Colonic mucosa (tissue), 4 donors: ENCODE measurements at places on chromosomes 4 and X. TPM values are rescaled to one million over a fixed set of nuclear protein-coding genes. Genes with fewer than 3 reads are reported as not detected.

PIM2 gene
- 18.8 TPM for total RNA-seq

GABRQ gene
- total RNA-seq, result not detected

RPL34 gene
- total RNA-seq, result 1,046 TPM

GAGE12H gene
- not detected for total RNA-seq

MAGEB6 gene
- total RNA-seq, result not detected

ASB9 gene
- 1.8 TPM for total RNA-seq

TLR10 gene
- 0.24 TPM for total RNA-seq

TKTL2 gene
- not detected for total RNA-seq

GRCh38 chrX:68420559-68420958 lies 12.7 kb downstream of the OPHN1 start:
- no peaks in the 10 kb centered on the region for H3K36me3 ChIP-seq
- no peak overlapping the region for H3K4me3 ChIP-seq
- no peaks in the 10 kb centered on the region for H3K4me1 ChIP-seq
- H3K27me3 ChIP-seq, result no peaks in the 10 kb centered on the region
- no peak for DNase-seq

- no peaks in the 10 kb centered on the region for H3K36me3 ChIP-seq
- no peak overlapping the region for H3K27ac ChIP-seq
- no peak for DNase-seq
- no peaks in the 10 kb centered on the region for H3K27me3 ChIP-seq
Measured at GRCh38 chr4:127479031-127479622, 153.6 kb upstream of the INTU start.

DNA sequence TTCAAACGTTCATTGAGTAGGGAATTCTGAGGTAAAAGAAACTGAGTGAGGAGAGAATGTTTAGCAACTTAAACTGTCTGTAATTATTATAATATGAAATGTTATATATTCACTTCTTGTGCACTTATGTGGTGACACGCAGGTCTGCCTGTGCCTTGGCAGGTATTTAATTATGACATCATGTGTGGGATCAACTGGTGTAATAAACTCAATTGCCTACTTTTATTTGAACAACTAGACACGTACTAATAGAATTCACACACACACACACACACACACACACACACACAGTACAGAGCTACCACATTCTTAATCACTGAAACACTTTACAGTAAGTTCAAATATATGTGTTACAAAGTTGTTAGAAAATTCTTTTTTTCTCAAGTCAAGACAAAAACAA lies 20.7 kb upstream of the SLC25A31 start:
- H3K4me3 ChIP-seq, result no peak overlapping the region
- DNase-seq, result no peak
- no peaks in the 10 kb centered on the region for H3K36me3 ChIP-seq
- no peaks in the 10 kb centered on the region for H3K4me1 ChIP-seq
- H3K27me3 ChIP-seq, result no peaks in the 10 kb centered on the region
- no peak overlapping the region for H3K27ac ChIP-seq

GRCh38 chr4:41408859-41409593 lies 128.9 kb upstream of the LIMCH1 start:
- no peak overlapping the region for H3K27ac ChIP-seq
- H3K4me1 ChIP-seq, result no peaks in the 10 kb centered on the region
- H3K27me3 ChIP-seq, result no peaks in the 10 kb centered on the region
- no peaks in the 10 kb centered on the region for H3K36me3 ChIP-seq

- H3K4me3 ChIP-seq, result no peak overlapping the region
- no peak for DNase-seq
- no peaks in the 10 kb centered on the region for H3K27me3 ChIP-seq
- no peaks in the 10 kb centered on the region for H3K4me1 ChIP-seq
- no peak overlapping the region for H3K27ac ChIP-seq
Measured at GRCh38 chr4:186684889-186685309, 38.8 kb downstream of the FAT1 start.

DNA sequence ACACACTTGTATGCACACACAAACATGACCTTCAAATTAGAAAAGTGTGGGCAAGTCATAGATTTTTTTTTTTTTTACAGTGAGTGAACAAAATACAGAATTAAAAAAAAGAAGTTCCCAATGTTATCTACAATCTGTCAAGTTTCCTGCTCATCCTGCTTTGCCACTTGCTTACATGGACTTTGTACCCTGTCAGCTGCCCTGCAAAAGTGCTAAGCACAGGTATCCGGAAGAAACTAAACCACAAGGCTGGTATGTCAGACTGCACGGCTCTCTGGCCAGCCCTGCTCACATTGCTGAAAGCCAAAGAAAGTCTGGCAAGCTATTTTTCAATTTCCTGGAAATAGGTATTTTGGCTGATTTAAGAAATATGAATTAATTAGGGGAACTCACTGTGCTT lies 38.9 kb upstream of the BCLAF3 start:
- H3K27me3 ChIP-seq, result no peaks in the 10 kb centered on the region
- peaks cover 3% of the 10 kb centered on the region for H3K4me1 ChIP-seq
- DNase-seq, result peak; percentile 82
